ENCODE measurements at places on chromosomes 3 and 15.

- DNase-seq, result no peak
Measured at GRCh38 chr3:159586571-159587202, 401.9 kb upstream of the IL12A start.

DNA sequence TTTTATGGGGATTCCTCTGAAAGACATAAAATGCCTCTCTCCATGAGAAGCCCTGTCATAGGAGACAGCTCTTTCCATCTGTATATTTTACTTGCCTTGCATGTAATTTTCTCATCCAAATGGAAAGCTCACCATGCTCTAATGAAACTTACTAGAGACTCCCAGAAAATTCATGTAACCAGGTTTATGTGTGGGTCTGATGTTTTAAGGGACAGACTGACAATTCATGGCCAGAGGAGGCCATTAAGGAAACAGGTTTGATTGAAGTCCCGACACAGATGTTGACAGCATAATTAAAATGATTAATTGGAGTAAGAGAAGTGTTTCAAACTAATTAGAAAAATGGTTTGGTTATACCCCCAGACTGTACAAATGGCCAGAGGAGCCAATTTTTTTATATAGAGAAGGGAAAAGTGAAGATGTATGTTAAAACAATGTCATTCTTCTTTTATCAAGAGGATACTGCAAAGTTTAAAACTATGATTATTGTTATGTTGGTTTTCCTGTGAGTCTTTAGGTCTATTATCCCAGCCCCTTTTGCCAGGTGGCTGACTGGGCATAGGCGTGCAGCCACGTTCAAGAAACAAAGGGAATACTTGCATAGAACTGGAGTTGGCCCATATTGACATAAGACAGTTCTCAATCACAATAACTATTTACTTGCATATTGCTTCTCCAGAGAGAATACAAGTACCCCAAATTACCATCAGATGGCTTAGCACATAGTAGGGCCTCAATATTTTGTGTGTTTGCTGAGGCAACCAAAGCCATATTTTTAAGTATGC, 64.8 kb downstream of the RBMS3 start:
- DNase-seq, result no peak

- no peak for DNase-seq
Measured at GRCh38 chr3:128453501-128454309, 13.0 kb downstream of the DNAJB8 start.

GRCh38 chr3:111571907-111572460, 23.2 kb downstream of the ZBED2 start:
- DNase-seq, result peak; percentile 78

GRCh38 chr3:139317660-139318430, 26.0 kb upstream of the MRPS22 start:
- no peak for DNase-seq

DNA sequence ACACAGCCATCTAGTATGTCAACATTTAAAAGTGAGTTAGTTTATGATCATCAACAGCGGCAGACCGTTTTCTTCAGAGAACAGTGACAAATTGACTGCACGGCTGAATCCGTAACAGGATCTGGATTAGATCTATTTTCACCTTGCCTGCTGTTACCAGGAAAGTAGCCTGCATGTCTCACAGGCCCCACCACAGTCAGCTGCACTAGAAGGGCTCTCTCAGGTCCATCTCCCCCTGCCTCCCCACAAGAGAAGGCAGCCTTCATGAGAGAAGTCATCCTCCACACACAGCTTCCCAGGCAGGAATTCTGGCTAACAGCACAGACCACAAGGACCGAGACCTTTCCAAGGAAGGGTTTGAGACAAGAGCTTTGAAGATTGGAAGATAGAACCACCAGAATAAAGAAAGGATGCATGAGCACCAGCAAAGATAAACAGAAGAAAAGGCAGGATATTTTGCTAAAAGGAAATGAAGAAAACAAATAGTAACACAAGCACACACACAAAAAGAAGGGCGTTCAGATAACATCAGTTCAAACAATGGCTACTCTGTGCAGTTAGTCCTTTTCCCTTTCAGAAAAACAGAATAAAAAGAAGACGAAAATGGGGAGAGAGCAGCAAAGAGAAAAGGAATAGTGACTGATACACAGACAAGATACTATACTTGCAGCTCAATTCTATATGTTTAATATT, 127.5 kb downstream of the SNRK start:
- no peak for DNase-seq

- DNase-seq, result peak; percentile 73
Measured at GRCh38 chr3:46695177-46695961, 1.9 kb upstream of the ALS2CL start.

DNA sequence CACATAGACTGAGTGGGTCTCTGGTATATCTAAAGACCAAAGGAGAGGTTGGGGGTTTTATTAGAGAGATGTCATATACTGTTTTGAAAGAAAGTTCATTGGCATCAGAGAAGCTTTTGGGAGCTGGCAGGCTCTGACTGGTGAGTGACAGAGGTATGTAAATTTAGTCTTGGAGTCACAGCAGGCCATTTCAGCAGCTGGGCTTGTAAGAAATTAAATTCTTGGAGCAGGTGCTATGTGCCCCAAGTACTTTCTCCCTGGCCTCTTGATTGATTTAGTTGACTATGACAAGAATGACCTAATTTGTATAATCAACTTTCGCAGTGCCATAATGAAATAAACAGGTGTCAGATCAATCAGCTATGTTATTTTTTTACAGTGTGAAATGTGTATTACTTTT, 47.8 kb upstream of the CDAN1 start:
- DNase-seq, result no peak

DNA sequence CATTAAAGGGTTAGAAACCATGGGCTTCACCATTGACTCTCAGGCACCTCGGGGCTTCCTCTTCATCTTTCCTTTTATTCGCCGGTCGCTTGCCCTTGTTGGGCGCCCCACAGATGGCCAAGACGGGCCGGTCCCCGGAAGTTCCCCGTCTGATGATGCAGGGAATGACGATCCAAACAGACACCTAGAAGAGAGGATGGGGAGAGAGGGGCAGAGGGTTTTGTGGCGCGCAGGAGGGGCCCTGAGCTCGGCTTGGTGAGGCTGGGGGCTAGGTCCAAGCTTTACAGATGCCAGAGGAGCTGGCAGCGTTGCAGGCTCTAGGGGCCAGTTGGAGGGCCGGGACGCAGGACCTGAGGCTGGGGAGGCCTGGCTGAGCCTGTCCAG, 532 bp upstream of the ESYT3 start:
- DNase-seq, result no peak

- DNase-seq, result no peak
Measured at GRCh38 chr3:143298886-143299535, 179.4 kb downstream of the CHST2 start.

All from activated naive CD4-positive, alpha-beta T cell treated with anti-CD3 and anti-CD28 coated beads for 36 hours (primary cell).